ENCODE measurements at places on chromosomes 16 and 17.
A peak's percentile ranks its signal among the peaks of the same experiment; 100 is the strongest.

DNA sequence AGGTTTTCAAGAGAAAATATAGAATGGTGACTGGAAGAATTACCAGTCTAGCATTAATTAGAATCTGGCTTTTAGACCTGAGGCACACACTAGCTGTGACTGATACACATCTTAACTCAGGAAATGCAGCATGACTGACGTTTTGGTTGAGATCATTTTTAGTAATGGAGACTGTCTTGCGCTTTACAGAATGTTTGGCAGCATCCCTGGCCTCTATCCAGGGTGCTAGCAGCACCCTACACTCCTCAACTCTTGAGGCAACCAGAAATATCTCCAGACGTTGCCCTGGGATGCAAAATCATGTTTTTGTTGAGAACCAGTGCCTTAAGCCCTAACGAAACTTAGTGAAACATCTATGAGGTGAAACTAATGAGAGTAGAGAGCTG lies 109.0 kb downstream of the HS3ST3A1 start:
- no peak for DNase-seq

DNA sequence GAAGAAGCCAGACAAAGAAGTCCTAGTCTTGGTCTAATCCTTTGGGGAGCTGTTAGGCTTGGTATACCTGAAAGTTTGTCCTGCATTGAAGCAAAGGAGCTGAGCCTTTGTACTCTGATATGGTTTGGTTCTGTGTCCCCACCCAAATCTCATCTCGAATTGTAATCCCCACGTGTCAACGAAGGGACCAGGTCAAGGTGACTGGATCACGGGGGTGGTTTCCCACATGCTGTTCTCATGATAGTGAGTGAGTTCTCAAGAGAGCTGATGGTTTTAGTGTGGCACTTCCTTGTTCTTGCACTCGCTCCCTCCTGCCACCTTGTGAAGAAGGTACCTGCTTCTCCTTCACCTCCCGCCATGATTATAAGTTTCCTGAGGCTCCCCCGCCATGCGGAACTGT lies 33.6 kb downstream of the FAM20A start:
- DNase-seq: no peak

DNA sequence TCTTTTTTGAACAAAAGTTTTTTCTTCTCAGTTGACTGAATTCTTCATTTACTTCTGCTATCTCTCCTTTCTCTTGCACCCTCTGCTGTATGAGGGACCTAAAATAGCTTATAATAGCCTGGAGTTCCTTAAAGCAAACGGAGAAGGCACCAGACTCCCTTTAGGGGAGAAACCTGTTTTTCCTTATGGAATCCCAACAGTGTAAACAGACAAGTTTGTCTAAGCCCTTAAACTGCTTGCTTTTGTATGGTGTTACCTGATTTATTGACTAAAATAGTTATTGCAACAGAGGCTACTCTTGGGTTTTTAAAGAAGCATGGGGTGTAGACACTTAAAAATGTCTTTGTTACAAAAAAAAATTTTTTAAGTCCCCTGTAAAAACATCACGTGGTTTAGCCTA lies 12.9 kb upstream of the TRIM25 start:
- no peak for DNase-seq

DNA sequence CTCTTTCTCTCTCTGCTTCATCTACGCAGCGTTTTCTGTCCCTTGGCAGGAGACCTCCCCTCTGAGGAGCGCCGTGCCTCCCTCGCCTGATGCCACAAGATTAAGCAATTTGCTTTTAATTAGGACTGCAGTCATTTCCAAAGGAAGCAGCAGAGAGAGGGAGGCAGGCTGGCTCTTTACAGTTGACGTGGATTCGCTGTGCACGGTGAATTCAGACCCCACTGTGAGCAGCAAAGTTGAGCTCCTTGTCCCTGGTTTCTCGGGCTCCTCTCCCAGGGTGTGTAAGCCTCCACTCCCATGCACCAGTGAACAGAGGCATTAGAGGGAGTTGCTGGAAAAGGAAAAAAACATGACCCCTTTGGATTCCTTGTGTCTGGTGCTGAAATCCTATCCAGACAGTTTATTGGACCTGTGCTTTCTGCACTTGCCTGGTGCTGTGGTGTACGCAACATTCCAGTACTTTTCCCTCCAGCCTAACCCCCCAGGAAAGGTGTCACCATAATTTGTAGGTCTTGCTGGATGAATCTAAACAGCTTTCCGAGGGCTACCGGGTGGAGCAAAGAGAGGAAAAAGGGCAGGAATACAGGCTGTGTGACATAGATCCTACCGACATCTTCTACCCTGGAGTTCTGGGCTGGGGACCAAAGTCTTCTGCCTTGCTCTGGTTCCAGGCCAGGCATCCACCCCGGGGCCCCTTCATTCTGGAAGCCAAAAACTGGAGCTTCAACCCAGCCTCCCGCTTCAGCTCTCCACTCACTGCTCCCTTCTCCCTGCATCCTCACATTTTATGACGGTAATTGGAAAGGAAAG lies 171.0 kb downstream of the MAF start:
- DNase-seq: no peak

GRCh38 chr16:72657791-72658190 lies 390.1 kb downstream of the ZFHX3 start:
- no peak for DNase-seq

DNA sequence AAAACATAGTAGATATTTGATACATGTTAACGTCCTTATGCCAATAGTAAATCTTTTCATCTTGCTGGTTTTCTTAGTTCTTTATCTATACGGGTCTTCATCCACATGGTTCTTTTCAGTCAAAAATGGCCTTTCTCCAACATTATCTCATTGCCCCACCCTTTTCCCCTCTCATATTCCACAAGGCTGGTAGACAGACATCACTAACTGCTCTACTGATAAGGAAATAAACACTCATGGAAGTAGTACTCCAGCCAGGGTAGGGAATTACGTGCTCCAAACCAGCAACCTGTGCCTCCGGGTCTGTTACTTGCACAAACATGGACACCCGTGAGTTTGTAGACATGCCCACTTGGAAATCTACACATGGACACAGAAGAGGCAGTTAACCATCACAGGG lies 141.4 kb downstream of the XYLT1 start:
- DNase-seq: no peak

DNA sequence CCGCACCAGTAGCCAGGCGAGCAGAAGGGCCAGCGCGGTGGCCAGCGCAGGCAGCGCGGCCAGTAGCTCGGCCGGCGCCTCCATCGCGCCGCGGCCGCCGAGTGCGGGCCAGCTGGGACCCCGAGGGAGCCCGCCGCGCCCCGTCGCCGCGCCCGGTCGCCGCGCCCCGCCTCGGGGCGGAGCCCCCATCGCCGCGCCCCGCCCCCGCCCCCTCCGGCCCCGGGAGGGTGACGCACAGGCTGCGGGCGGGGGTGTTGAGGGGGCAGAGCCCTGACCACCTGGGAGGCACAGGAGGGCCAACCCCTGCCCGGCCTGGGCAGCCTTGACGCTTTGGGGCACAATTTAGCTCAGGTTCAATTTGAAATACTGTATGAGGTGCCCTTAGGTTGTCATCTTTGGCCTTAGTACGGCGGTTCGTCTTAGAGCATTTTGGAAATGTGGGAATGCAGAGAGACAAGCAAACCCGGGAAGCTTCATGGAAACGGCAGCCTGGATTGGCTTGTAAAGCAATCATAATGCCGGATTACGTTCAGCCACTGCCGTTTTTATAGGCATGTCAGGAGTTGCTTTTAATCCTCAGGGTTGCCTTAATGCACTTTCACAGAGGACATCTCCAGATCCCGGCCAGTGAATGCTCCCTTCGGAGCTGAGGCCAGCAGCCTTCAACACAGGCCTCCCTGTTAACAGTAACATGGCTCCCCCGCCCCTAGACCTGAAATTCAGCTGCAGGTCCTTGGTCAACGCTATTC lies at the start of gene MXRA7:
MXRA7 (minus strand) TSS at position 103 of the 749 bp plus-strand sequence; CDS start at position 84, 19 bp downstream.
- peak; percentile 61 for DNase-seq

GRCh38 chr17:34519282-34519681 lies 60.1 kb upstream of the TMEM132E start:
- no peak for DNase-seq

- peak; percentile 56 for DNase-seq
Observed at GRCh38 chr16:1610899-1611632, 806 bp downstream of the IFT140 start.

DNA sequence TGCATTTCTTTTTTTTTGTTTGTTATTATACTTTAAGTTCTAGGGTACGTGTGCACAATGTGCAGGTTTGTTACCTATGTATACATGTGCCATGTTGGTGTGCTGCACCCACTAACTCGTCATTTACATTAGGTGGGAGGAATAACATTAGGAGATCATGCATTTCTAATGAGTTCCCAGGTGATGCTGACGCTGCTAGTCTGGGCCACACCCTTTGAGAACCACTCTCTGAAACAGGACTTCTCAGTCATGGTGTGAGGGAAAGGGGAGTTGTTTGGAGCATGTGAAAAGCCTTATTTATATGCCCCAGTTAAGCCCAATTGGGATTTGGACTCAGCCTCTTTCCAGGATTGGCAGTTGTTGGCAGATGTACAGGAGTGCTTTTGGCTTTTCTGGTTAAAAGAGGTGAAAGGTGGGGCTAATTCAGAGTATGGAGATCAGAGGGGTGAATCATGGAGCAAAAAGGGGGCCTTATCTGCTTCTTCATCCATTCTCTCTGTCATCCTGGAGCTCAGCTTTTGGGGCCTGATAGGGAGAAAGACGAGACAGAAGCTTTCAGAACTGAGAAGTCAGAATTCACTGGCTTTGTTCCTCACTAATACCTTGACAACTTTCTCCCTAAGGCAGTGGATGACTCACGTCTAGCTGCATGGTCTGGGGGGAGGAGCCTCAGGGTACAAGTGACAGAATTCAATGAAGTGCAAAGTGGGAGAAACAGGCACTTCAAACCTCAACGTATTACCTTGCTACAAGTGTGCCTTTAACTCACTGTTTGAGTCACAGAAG lies 180.0 kb upstream of the CACNG3 start:
- no peak for DNase-seq

GRCh38 chr16:50742576-50743200 lies 802 bp downstream of the CYLD start:
- no peak for DNase-seq

GRCh38 chr16:57025941-57026777 lies 36.8 kb downstream of the NLRC5 start:
- no peak for DNase-seq

DNA sequence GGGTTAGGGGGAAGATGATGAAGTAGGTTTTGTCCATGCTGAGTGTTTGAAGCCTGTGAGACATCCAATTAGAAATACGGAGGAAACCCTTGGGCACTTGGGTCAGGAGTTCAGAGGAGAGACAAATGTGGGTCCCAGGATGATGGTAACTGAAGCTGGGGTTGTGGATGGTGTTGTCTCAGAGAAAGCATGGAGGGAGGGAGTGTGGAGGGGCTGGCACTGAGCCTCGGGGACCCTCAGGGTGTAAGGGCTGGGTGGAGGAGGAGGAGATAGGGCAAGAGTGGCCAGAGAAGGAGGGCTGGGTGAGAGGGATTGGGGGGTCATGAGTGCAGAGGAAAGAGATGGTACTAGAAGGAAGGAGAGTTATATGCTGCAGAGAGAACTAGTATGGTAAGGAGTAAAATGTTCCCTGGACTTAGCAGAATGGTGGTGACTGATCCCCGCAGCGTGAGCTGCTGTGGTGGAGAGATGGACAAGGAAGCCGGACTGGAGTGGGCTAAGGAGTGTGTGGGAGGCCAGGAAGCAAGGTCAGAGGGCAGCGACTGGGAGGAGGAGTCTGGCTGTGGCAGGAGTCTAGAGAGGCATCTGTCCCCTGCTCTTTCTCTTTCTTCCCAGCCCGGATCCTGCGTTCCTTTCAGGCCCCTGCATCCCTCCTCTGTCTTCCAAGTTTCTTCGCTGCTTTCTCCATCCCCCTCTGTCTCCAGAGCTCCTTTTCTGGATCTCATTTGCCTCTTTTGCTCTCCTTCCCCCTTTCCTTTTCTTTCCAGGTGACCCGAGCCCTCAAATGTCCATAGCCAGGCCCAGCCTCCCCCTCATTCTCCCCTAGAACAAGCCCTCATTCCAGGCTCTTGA lies 3.9 kb upstream of the COL1A1 start:
- no peak for DNase-seq

- DNase-seq: peak; percentile 34
Observed at GRCh38 chr16:50067290-50067853, 1.6 kb downstream of the HEATR3 start.

DNA sequence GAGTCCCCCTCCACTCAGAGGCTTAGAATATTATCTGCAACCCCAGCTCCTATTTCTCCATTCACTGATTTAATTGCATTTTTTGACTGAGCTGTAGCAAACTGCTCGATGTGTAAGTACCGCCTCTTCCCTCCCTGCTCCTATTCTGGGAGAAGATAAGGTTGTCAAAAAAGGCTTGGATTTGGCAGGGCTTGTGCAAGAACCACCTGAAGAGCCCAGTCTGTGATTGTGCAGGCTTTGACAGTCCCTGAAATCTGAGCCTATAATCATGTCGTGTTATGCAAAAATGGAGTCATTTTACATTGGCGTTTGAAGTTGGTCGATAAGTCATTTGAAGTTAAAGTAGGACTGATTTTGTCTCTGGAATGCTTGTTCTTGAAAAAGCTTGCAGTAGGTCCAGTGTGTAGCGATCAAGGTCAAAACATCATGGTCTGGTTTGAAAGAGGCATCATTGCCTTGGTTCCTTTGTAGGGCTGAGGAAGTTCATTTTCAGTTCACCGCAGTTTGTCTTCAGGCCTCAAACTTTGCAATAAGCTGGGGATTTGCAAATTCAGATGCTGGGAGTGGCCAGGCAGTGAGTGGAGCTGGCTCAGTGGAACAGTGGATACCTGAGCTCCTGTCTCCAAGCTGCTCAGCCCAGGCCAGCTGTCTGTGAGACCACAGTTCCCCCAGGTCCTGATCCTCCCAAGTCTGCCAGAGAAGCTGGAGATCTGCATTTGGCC lies 68.8 kb downstream of the KATNIP start:
- no peak for DNase-seq

DNA sequence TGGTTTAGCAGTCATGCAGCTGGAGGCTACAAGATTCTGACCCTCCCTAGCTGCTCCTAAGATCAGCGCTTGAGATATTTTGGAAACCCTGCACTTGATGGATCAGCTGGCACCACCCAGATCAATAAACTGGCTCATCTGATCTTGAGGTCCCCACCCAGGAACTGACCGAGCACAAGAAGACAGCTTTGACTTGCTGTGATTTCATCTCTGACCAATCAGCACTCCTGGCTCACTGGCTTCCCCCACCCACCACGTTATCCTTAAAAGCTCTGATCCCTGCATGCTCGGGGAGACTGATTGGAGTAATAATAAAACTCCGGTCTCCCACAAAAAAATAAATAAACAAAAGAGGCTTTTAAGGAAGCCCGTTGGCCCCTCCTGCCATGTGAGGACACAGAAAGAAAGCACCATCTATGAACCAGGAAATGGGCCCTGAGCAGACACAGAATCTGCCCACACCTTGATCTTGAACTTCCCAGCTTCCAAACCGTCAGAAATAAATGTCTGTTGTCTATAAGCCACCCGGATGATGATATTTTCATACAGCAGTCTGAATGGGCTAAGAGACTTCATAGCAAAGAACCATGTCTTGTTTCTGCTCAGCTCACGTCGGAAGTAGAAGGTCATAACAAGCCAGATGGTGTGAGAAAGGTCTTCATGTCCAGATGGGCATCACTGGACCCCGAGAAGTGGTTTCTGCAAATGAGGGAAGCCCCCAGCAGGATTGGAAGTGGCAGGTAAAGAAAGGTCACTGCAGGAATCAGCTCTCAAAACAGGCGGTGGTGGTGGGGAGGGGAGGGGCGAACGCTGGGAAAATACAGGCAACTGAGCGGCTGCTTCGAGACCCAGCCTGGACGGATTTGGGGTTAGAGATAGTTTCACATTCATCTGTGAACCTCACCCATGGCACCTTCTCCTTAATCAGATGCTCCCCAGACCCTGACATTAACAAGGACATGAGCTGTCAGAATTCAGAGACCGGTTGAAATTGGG lies 19.8 kb upstream of the RPH3AL start:
- no peak for DNase-seq

GRCh38 chr16:72832621-72833248 lies 215.2 kb downstream of the ZFHX3 start:
- peak; percentile 32 for DNase-seq
